ENCODE measurements at places on chromosomes 4 and X.

GRCh38 chr4:20420916-20421602 is 169.4 kb downstream of the SLIT2 start:
- DNase-seq = no peak

- no peak for DNase-seq
Measured at GRCh38 chr4:69025191-69025998, 70.9 kb upstream of the UGT2B7 start.

GRCh38 chr4:113278324-113278934 is 229.0 kb downstream of the ANK2 start:
- DNase-seq = peak; percentile 30

DNA sequence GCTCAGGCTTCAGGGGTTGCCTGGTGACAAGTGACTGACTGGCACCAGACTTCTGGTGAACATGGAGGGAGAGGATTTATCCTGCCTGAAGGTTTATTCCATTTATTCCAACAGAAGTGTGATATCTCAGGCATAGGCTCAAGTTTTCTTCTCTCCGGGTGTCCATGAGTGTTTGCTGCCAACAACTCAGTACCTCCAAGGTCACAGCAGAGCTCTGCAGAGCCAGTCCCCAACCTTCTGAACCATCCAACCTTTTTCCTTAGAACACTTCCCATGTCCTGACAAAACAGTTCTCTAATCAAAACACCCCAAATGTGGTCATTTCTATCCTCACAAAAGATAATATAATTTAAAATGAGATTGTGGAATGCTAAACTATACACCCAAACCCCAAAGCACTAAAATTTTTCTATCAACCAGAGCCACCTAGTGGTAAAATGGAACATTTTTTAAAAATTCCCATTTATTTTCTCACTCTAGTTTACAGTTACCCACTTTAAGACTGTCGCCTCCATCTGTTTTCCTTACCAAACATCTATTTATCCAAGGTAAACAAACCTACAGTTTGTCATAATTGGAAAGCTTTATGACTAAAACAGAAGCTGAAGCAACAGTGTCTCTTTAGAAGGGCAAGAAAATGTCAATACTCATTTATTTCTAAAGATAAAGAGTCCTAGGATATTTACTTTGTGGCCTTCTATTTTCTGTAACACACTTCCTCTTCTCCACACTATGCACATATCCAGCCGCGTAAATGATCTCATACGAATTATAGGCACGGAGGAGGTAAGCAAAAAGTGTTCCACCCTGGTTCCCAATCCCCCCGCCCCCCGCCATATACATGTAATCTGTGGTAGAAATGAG is 39.5 kb downstream of the TMEM154 start:
- DNase-seq = peak; percentile 68

DNA sequence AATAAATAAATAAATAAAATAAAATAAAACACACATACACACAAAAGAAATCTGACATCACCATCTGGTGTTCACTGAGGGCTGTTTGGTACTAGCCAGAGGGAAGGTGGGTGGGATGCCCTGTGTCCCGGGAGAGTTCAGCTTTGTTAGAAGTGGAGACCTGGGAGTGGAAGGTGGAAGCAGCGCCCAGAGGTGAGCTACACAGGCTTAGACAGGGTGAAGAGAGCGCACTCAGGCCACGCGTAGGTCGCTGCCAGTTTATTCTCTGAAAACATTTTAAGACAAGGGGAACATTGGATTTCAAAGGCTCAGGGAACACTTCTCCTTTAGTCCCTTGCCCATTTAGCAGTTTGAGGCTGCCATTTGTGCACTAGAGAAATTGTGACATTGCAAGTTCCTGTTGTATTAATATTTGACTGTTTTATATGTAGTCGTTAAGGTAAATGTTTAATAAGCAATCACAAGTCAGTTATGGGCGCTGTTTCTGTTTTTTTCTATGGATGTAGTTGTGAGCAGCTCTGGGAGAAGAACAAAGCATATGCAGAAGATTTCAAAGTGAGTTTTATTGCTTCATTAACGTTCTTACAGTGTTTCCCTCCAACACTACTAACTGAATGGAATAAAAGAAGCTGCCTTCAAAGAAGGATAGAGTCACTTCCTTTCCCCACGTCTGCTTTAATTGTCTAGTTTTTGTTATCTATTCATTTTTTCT is 405.5 kb upstream of the NR3C2 start:
- DNase-seq = no peak

- no peak for DNase-seq
Measured at GRCh38 chrX:97229318-97229717, 345.6 kb downstream of the RPA4 start.

All from hematopoietic multipotent progenitor cell treated with erythropoietin and hydrocortisone succinate and interleukin-3 and kit ligand, for 15 days (in vitro differentiated cells).